AG09309 (cell line): ENCODE measurements at places on chromosomes 5 and 9.

DNA sequence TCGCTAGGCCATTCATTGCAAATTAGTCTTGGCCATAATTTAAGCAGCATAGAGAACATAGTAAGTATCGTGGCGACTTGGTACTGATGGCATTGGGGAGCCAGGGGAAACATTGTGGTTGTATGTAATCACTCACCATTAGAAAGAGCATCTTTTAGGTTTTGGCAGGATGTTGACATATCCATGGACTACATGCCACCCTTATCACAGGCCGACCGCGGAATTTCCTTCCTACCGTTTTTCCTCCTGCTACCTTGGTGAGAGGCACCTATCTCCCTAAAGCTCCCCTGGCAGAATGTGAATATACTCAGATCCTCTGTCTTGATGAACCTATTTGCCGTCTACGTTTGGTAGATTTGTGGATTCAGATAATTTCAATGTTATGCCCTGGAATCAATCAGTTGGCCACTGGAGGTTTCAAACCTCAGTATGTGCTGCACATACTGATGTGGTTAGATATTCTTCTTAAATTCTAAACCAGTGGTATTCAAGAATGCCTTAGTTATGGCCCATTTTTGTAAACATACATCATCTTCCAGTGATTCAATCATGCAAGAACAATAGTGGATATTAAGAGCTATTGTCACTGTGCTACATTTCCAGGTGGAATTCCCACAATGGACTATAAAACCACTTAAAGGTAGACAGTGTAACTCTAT is 271.0 kb upstream of the HAPLN1 start:
- DNase-seq, result peak; percentile 8

GRCh38 chr5:28788954-28789353 is 1750.6 kb upstream of the CDH9 start:
- no peak for DNase-seq

DNA sequence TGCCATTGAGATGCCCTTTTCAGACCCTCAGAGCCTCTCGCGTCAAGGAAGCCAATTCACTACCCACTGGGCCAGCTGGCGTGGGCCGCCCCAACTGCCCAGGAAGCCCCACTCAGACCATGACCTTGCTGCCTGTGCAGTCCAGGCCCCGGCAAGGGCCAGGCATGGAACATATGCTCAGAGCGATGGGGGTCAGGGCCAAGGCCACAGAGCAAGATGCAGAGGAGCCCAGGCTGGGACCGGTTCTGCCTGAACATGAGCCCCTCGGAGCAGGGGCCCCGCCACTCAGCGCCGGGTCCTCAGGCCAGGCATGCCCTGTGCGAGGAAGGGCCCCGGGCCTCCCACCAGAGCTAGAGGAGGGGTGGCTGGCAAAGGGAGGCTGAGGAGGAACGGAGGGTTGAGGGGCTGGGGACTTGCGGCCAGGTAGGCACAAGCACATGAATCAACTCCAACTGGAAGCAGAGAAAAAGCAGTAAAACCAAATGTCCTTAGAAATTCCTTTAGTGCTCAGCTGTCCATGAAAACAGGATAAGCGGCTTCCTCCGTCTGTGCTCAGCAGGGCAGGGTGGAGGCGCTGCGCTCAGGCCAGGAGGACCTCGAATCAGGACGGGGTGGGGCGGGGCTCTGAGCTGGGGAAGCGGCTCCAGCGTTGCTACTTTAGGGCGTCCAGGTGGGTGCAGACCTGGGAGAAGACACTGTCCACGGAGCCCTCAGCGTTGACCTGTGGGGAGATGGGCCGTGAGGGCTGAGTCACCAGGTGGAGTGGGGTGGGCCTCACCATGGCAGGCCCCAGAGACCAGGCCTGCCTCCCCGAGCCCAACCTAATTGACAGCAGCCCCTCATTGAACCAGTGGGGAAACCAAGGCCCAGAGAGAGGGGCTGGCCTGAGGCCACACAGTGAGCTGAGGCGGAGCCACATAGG is 9.9 kb downstream of the AK1 start:
- no peak for DNase-seq

GRCh38 chr5:97142521-97143254 is at the start of gene LIX1:
LIX1 (minus strand) TSS chr5:97142611; CDS start chr5:97142576, 35 bp downstream.
- DNase-seq, result no peak

DNA sequence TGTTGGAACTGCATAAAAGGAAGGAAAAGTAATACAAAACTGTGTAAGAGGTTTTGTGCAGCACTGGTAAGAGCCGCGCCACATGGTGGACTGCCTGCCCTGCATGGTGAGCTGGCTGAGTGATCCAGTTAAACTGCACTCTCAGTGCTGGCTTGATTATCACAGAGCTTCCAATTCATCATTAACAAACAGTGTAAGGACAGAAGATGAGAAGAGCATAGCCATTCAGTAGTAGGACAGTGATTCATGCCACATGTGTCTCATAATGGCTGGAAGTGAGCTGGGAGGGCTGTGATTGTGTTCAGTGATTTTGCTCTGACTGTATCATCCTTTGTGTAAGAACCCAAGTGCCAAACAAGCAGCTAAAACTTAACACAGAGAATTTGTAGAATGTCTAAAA is 14.1 kb downstream of the ASPN start:
- peak; percentile 23 for DNase-seq

DNA sequence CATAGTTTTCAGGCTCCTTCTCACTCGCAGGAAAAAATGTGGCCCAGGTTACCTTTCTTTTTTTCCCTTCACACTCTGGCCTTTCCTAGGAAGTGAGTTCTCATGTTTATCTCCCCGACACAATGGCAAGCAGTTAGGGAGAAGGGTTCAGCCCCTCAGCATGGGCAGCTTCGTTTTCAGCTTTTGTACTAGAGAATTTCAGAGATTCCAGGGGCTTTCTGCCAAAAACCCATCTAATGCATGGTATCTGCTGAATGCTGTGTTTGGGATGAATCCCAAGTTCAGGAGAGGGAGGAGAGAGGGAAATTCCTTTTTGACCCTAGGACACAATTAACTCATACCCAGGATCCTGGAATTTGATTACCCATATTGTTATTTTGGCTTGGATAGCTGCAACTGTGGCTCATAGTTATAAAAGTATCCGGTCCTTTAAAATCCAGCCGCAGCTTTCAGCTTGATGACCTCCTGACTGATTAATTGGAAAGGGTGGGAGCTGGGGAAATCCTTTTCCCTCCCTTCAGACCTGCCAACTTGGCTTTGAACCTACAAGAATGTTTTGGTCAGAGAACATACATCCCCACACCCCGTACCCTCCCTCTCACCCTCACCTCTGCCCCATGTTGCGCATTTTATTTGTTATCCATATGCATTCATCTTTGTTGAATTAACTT is 78.4 kb downstream of the TMEM252 start:
- no peak for DNase-seq

- no peak for DNase-seq
These were observed 548.9 kb downstream of the HINT1 start for GRCh38 chr5:130616161-130616560.

DNA sequence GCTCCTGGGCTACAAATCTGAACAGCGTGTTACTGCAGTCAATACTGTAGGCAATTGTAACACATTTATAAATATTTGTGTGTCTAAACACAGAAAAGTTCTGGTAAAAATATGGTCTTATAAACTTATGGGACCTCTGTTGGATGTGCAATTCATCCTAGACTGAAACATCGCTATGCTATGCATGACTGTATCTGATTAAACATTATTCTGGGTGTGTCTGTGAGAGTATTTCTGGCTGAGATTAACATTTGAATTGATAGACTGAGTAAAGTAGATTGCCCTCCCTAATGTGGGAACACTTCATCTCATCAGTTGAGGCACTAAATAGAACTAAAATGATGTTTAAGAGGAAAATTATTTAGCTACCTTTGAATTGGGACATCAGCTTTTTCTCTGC is 24.3 kb upstream of the PRDM9 start:
- no peak for DNase-seq

GRCh38 chr9:130543368-130543767 is 36.0 kb upstream of the FUBP3 start:
- DNase-seq, result no peak

DNA sequence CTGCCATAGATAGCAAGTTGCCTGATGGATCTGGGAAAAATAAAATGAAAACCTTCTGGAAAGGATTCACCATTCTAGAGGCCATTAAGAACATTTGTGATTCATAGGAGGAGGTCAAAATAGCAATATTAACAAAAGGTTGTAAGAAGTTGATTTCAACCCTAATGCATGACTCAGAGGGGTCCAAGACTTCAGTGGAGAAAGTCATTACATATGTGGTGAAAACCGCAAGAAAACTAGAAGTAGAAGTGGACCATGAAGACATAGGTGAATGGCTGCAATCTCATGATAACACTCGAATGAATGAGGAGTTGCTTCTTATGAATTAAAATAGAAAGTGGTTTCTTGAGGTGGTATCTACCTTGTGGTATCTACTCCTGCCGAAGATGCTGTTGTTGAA is 86.6 kb downstream of the GABRA1 start:
- no peak for DNase-seq

DNA sequence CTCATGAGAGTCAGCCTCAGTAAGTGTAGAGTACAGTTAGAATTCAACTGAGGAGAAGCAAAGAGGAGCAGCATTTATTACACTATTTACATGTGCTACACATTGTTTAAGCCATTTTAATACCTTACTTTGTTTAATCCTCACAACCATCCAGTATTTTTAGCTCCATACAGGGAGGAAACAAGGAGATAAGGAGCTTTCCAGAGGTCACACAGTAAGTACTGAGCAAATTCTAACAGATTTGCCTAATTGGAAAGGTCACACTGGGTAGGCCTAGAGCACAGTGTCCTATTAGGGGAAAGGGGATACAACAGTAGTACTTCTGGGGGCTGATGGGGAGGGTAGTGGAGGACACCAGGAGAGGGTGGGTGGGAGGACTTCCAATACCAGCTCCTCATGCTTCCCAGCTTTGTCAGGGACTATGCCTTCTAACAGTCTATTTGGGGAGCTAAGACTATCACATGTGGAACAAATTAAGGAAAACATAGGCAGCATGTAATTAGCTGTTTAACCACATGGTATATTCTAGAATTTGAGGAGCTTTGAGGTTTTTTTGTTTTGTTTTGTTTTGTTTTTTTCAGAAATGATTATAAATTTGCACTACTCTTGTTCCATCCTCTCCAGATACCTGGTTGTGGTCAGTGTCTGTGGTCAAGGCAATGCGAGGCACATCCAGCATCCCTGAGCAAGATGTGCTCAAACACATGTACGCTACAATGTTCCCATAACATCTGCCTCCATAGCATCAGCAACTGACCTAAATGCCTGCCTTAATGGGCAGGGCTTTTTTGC is 96.0 kb upstream of the SLC12A2 start:
- no peak for DNase-seq

GRCh38 chr5:42804717-42805339 is 6.9 kb downstream of the SELENOP start:
- no peak for DNase-seq

- no peak for DNase-seq
These were observed 1766.1 kb upstream of the C9orf72 start for GRCh38 chr9:29339387-29339786.
